ENCODE measurements at places on chromosomes 4 and X.

DNA sequence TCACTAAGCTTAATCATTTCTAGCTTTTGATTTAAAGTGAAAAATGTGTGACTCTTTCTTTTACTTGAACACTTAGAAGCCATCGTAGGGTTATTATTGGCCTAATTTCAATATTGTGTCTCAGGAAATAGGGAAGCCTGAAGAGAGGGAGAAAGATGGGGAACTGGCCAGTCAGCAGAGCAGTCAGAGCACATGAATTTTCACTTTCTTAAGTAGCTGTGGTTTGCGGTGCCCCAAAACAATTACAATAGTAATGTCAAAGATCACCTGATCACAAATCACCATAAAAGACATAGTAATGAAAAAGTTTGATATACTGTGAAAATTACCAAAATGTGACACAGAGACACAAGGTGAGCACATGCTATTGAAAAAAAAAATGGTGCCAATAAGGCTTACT is 45.5 kb downstream of the CENPC start:
- no peak for DNase-seq

GRCh38 chrX:16934185-16934584 is 12.3 kb upstream of the REPS2 start:
- DNase-seq = no peak

- no peak for DNase-seq
These were observed 13.5 kb downstream of the NSUN7 start for GRCh38 chr4:40763228-40763716.

DNA sequence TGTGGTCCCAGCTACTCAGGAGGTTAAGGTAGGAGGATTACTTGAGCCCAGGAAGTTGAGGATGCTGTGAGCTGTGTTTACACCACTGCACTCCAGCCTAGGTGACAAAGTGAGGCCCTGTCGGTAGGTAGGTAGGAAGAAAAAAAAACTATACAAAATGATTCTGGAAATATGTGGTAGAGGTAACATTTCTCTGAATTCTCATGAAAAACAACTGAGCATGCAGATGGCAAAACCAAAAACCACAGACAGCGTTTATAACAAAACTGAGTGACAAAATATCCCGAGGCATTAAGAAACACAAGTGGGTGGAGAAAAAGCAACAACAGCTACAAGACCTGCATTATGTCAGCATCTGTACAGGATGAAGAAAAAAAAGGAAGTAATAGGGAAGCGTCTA is 211.7 kb downstream of the DLG3 start:
- no peak for DNase-seq

DNA sequence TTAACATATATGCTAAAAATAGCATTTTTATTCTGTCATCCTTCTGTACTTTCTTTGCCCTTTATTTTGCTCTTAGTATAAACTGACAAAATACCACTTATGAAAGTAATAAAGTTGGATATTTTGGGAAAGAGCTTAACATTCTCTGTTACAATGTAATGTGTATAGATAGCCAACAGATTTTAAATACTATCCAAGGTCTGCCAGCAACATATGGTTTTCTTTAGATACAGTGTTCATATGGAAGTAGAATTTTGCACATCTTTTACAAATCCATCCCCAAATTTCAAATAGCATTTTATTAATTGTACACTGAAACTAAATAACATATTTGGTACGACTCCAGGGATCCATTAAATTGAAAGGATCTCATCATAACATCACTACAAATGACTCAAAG is 268.6 kb upstream of the PCDH18 start:
- no peak for DNase-seq

- no peak for DNase-seq
These were observed 28.4 kb upstream of the NAP1L5 start for GRCh38 chr4:88725986-88726385.

- DNase-seq = no peak
These were observed 1.9 kb downstream of the TLR7 start for GRCh38 chrX:12868747-12869146.

- DNase-seq = no peak
These were observed 184.0 kb downstream of the PCDH7 start for GRCh38 chr4:30904215-30904555.
